ENCODE measurements at places on chromosomes 2 and 18.

DNA sequence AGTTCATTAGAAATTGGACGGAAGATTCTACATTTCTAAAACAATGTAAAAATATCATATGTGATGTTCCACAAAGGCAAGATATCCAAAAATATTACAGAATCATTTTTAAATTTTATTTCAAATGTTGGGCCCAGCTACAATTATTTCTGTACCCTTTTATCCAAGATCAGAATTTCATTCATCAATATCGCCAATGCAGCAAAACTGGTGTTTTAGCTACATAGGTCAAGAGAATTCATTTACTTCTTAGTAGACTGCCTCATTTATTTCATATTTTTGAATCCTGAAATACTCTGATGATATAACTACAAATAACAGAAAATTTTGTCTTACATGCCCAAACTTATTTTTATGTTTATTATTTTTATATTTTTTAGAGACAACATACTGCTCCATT, 143.1 kb downstream of the CMPK2 start:
- DNase-seq = no peak

DNA sequence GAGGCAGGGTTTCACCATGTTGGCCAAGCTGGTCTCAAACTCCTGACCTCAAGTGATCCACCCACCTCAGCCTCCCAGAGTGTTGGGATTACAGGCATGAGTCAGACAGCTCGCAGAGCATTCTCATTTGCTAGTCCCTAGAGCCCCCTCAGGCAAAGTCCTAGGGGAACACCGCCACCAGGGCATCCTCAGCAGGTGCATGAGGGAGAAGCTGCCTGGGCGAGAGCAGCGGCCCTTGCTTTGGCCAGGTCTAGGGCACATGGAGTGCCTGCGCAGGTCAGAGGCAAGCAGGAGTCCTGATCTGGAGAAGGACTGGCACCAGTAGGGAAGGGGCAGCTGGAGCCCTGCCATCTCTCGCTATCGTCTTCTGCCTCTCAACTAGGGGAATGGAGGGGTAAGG, 32.4 kb downstream of the NGEF start:
- DNase-seq = no peak

DNA sequence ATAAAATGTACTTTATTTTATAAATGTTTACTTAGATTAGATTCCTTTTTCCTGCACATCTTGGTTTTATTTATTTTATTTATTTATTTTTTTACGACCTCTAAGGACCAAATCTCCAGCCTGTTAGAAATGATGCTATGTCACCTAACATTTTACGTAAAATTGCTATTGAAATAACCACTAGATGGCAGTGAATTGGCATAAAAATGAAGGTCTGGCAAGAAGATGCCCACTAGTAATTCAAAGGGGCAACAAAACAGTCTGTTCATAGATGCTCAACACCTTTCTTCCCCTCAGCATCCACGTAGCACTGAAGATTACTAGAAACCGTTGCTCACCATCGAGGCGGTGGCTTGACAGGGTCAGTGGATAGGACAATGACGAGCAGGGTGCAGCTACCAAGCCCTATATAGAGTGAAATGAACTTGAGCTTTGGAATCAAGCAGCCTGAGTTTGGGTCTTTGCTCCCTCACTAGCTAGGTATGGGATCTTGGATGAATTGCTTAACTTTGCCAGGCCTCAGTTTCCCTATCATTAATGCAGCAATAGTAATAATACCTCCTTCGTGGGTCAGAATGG, 128.7 kb upstream of the L3MBTL4 start:
- no peak for DNase-seq

DNA sequence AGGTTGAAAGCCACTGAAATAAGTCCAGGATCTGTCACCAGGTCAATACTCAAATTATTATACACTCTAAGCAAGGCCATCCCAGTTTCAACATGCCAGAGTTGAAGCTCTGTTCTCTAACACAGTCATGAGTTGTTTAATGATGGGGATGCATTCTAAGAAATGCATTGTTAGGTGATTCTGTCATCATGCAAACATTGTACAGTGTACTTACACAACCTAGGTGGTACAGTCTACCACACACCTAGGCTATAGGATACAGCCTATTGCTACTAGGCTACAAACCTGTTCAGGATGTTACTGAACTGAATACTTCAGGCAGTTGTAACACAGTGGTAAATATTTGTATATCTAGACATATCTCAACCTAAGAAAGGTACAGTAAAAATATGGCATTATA, 162.2 kb downstream of the BAZ2B start:
- DNase-seq = no peak

- DNase-seq = no peak
These were observed 1500.6 kb upstream of the TMEFF2 start for GRCh38 chr2:193695367-193695766.

DNA sequence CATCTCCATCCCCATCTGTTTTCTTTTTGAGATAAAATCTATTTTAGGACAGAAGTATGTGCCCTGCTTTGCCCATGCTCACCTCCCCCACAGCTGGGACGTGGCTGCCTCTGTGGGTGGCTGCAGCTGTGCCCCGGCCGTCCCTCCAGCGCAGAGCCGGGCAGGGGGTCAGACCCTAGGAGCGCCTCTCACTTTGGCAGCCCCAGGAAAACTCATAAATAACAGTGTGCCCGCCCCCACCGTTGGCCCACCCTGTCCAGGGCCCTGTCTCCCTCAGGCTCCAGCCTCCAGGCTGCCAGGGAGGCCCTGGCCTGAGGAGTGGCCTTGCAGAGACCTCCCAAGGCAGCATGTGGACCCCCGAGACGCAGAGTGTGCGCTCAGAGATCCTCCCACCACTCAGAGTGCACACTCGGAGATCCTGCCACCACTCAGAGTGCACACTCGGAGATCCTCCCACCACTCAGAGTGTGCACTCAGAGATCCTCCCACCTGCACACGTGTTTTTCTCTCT, 178.1 kb downstream of the TWIST2 start:
- no peak for DNase-seq

- no peak for DNase-seq
These were observed 18.6 kb upstream of the PDE1A start for GRCh38 chr2:182445391-182445965.

DNA sequence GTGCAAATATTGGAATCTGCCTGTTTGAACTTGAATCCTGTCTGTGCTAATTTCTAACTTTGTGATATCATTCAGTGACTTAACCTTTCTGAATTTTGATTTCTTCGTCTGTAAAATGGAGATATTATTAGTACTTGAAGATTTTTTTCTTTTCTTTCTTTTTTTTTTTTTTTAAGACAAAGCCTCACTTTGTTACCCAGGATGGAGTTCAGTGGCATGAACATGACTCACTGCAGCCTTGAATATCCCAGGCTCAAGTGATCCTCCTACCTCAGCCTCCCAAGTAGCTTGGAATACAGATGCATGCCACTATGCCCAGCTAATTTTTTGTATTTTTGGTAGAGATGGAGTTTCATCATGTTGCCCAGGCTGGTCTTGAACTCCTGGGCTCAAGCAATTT, 28.3 kb downstream of the ACTR3 start:
- no peak for DNase-seq

DNA sequence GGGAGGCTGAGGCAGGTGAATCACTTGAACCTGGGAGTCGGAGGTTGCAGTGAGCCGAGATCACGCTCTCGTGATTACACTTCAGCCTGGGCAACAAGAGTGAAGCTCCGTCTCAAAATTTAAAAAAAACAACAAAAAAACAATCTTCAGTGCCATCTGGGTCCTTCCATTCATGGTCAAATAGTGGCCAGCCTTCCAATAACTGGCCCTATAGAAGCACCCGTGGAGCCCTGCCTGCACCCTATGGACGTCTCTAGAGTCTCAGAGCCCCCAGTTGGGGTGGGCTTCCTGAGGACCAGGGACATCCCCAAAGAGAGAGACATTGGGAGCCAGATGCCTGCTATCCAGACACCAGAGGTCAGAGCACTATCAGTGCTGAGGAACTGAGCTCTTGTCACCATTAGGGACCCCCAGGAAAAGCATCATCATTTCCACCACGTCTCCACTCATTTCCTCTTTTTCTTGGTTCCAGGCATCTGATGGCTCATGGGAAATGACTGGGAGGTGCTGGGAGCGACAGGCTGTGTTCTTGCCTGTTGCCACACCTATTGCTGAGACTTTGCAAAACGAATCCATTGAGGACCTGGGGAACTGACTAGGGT, 9.4 kb downstream of the NEU2 start:
- DNase-seq = no peak

DNA sequence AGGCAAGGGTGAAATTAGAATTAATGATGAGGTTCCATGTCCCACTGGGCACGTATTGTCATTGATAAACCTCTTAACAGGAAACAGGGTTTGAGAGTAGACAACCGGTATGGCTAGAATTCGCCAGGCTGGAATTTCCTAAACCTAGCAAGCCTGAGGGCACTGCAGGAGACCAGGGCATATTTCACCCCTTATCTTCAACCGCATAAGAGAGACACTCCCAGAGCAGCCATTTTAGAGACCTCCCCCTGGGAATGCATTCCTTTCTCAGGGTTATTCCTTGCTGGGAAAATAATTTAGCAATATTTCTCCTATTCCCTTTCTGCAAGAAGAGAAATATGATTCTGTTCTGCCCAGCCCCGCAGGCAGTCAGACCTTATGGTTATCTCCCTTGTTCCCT, 334.6 kb upstream of the LYPD1 start:
- no peak for DNase-seq

DNA sequence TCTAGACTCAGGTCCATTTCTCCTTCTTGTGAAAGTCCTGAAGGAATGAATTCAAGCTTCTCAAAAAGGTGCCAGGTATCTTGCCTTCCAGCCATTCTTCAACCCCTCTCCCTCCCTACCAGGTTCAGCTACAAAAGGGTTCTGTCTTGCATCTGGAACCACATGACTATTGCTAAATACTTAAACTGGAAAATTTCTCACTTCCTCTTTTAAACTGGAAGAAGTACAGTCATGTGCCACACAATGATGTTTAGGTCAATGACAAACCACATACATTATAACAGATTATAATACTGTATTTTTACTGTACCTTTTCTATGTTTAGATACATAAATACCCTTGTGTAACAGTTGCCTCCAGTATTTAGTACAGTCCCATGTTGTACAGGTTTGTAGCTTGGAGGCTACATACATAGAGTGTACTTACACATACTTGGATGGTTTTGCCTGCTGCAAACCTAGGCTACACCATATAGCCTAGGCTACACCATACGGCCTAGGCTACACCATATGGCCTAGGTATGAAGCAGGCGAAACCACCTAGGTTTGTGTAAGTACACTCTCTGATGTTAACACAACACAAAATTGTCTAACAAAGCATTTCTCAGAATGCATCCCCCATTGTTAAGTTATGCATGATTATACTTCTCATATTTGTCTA, 142.0 kb upstream of the DNMT3A start:
- DNase-seq = no peak

DNA sequence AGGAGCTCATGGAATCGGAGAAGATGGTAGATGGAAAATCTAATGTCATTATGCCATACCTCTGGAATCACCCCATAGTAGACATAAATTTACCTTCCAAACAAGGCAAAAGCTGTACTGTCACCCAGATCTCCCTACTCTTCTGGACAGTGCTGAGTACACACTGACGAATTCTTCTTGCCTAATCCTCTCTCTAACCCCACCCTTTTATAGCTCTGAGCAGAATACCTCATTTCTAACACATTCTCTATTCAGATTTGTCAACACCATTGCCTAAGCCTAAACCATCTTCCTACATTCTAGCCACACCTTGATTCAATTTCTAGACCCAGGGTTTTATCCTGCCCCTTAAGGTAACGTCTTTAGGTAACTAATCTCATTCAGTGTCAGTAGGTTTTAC, 321.0 kb upstream of the NRP2 start:
- DNase-seq = no peak

GRCh38 chr2:20378891-20379519, 28.4 kb upstream of the PUM2 start:
- no peak for DNase-seq

- no peak for DNase-seq
These were observed 30.6 kb downstream of the HNRNPLL start for GRCh38 chr2:38572167-38572566.

DNA sequence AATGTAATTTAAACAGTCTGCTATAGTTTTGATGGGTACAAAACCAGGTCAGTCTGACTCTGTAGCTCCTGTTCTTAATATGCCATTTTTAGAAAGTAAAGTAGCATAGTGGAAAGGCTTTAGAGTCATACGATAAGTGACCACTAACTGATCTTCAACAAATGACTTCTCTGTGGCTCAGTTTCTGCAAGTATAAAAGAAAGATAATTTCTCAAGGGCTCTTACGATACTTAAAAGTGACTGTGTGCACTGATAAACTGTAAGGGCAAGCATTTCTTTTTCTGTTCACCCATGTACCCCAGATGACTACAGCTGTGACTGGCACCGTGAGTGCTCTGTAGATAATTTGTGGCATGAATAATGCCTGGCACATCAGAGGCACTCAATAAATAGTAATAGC, 178.7 kb downstream of the LCLAT1 start:
- no peak for DNase-seq

DNA sequence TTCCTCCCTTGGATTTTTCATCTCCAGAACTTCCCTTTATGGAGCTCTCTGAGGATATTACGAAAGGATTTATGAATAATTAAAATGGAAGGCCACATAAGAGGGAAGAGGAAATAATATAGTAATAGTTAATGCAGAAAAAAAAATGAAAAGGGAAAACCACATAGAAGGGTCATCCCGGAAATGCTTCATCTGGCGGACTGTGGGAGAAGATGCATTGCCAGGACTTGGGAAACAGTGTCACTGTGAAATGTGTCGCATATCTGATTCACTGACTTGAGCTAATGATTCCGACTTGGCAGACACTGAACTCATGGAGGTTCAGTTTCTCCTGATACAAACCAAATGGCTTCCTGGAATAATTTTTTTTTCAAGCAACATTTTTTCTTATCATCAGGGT, 129.9 kb upstream of the RMP24 start:
- DNase-seq = no peak

DNA sequence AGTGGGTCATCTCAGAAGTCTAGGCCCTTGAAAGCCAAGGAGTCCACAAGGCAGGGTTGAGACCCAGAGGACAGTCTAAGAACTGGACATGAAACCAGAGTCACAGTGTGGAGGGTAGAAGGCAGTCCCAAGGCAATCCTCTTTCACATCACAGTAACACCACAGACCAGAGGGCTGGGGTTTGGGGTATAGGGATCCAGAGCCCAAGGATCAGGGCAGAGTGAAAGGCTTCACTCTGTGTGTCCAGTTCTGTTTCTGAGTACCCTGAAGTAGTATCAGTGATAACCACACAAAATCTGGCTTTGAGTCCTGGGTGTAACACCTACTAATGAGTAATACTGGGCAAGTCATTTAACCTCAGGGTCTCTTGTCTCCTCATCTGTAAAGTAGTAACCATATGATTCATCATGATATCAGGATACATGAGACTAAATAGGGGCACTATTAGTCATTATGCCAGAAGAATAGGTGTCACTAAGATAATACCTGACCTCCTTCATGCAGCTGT, 91.0 kb downstream of the ICA1L start:
- no peak for DNase-seq

DNA sequence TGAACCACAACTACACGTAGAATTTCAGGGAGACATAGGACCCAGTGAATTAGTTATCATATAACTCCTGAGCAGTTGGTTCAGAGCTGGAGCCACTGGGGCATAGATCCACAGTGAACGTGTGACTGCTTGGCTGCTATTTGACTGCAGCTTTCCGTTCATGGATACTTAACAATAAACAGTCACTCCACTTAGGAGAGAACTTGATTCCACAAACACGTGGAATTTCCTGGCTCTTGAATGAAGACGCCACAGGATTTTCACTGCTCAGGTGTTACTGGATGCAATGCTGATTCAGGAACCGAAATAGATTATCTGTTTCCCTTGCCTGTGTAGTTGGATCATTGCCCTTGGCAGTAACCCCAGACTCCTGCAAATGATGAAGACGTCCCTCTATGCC, 679.1 kb upstream of the ZEB2 start:
- no peak for DNase-seq

- DNase-seq = no peak
These were observed 158.9 kb downstream of the LDLRAD4 start for GRCh38 chr18:13377496-13377895.

All from naive thymus-derived CD8-positive, alpha-beta T cell (primary cell).